ENCODE measurements at places on chromosomes 16 and 17.
A peak's percentile ranks its signal among the peaks of the same experiment; 100 is the strongest.

GRCh38 chr17:49349541-49349940, 12.5 kb downstream of the ZNF652 start:
- no peak for DNase-seq

GRCh38 chr17:80877729-80878303, 113.8 kb upstream of the CHMP6 start:
- DNase-seq, result no peak

DNA sequence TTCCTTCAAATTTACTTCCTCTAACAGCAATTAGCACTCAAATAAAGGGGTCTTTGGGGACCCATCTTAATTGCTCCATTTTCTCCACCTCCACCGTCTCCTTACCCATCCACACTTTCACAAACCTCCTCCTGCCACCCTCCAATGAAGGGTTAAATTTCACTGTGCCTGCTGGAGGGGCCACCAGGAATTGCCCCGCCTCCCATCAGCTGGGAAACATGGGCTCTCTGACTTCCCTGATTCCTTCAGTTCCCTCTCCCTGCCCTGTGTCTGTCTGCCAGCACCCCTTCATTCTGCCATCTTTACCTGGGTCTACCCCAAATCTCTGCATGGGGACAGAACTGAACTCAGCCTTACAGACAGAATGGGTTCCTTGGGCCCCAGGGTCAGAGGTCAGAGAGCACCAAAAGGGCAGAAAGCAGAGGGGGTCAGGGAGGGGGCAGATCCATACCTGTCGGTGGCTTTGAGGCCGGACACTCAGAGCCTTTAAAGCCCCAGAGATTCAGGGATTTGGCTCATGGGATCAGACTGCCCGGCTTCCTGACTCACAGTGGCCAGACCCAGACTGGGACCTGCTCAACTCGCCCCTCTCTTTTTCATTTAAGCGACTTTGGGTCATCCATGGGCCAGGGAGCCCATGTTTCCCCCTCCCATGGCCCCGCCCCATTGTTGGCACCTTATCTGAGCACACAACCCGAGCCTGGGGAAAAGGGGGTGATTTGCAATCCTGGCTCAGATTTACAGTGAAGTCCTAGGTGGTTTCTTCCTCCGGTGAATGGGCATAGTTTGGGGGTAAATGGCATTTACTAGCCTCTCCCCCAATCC, 17.6 kb upstream of the SP2 start:
- no peak for DNase-seq

- DNase-seq, result no peak
Measured at GRCh38 chr17:59470624-59471297, 94.6 kb upstream of the DHX40 start.

DNA sequence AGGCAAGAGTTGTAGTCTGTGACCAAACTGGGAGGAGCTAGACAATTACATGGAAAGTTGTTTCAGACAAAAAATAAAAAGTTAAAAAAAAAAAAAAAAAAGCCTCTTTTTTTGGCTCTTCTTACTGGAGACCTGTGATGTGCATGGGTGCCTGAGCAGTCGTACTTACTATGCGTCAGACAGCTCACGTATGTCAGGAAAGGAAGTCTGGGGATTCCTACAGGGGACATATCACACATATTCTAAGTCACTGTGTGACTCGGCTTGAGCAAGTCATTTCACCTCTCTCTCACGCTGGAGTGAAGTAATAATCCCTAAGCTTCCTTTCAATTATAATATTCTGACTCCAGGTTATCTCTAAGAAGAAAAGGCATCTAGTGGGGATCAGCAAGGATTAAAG, 6.0 kb downstream of the SLFN14 start:
- DNase-seq, result no peak

- no peak for DNase-seq
Measured at GRCh38 chr16:81550432-81550808, 105.8 kb downstream of the CMIP start.

- peak; percentile 82 for DNase-seq
Measured at GRCh38 chr16:48611329-48612137, 1.6 kb upstream of the N4BP1 start.

GRCh38 chr16:74695450-74696422, 4.9 kb downstream of the MLKL start:
- peak; percentile 62 for DNase-seq

DNA sequence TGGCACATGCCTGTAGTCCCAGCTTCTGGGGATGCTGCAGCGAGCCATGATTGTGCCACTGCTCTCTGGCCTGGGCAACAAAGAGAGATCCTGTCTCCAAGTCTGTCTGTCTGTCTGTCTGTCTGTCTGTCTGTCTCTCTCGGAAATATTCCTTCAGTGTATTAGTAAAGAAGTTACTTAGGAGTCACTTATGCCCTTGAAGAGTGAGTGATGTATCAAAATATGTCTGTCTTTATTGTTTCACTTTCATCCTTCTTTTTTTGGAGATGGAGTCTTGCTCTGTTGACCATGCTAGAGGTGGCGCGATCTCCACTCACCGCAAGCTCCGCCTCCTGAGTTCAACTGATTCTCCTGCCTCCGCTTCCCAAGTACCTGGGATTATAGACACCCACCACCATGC, 410.5 kb downstream of the WWOX start:
- no peak for DNase-seq

GRCh38 chr17:50157891-50158290, 7.4 kb upstream of the PPP1R9B start:
- DNase-seq, result no peak

GRCh38 chr17:50206604-50207293, 5.3 kb upstream of the COL1A1 start:
- DNase-seq, result peak; percentile 43

DNA sequence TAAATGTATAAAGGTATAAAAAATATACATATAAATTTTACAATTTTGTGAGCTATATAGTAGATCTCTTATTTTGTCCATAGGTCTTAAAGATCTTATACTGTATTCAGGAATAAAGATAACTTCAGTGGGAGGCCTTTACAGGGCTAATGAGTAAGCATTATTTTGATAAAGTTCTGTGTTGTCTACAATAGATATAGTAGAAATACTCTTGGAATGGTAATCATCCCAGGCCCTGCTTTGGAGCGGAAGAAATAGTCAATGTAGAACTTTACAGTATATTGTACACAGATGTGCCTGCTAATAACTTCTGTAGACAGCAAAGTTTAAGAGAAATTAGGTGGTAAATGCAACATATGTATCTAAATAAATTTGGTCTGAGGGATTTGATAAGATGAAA, 42.6 kb downstream of the TENT4B start:
- no peak for DNase-seq

GRCh38 chr16:82005027-82005830, 6.0 kb downstream of the SDR42E1 start:
- no peak for DNase-seq
